Stimulated activated CD8-positive, alpha-beta memory T cell treated with anti-CD3 and anti-CD28 coated beads, Interleukin-15, amount 100 ng/mL, for 1 hour (primary cell): ENCODE measurements at places on chromosomes 3 and 15.

GRCh38 chr3:194381460-194381875 lies 11.9 kb upstream of the LRRC15 start:
- no peak for DNase-seq

DNA sequence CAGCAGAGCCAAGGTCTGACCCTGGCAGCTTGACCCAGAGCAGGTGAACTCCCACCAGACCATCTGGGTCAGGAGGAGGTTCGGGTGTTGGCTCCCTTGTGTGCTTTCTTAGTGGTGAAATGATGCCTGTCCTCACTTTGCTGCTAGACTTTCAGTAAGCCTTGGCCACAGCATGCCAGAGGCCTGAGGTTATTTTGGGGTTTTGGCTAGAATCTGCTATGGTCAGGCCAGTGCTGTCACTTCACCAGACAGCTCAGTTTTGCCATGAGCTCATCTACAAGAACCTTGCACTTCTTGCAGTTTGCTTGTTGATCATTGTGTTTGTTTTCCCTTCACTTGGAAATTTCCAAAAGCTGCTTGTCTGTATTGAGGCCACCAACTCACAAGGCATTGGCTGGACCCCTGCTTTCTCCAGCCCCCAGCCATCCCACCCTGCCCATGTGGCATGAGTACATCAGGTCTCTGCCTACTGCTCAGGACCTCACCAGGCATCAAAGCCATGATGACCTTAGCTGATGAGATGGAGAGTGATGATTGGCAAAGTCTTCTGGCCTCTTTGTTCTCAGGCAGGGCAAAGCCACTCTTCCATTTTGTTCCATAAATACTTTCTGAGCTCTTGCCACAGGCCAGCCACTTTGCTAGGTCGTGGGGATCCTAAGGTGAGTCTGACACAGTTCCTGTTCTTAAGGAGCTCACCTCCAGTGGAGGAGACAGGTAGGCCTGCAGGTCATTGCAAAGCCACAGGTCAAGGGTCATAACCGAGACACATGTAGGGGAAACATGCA lies 122.6 kb downstream of the ARNT2 start:
- no peak for DNase-seq

DNA sequence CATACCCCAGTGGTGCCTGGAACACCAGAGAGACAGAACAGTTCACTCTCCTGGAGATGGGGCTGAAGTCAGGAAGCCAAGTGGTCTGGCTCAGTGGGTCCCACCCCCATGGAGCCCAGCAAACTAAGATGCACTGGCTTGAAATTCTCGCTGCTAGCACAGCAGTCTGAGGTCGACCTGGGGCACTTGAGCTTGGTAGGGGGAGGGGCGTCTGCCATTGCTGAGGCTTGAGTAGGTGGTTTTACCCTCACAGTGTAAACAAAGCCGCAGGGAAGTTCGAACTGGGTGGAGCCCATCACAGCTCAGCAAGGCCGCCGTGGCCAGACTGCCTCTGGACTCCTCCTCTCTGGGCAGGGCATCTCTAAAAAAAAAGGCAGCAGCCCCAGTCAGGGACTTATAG lies 272.0 kb downstream of the KLF13 start:
- no peak for DNase-seq

DNA sequence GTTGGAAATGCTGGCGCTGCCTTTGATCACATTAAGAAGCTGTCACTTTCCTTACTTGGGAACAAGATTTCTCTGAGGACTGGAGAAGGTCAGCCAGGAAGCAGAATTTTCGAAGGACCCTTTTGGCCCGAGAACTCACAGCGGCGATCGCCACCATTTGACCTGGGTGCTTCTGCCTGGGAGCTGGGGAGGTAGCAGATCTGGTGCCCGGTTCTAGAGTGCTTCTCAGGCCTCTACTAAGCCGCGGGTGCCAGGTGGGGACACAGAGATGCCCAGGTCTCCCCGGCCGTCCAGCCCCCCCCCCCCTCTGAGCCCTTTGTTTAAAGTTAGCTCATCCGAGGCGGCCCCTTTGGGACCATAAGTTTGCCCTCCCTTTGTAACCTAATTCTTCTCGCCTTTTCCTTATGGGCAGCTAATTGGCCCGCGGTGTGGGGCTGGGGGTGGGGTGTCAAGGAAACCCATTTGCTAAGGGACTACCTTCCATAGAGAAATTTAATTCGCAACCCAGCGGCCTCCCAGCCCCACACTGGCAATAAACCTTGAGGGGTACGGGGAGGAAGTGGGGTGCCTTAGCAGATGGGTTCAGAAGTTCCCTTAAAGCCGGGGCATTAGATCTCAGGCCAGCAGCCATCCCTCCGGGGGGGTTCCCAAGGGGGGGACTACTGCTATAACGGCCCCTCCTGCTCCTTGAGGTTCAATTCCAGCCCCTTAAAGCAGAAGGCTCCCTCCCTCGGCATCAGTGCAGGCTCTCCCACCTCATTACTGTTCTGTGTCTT lies 1.9 kb downstream of the GATA2 start:
- no peak for DNase-seq

DNA sequence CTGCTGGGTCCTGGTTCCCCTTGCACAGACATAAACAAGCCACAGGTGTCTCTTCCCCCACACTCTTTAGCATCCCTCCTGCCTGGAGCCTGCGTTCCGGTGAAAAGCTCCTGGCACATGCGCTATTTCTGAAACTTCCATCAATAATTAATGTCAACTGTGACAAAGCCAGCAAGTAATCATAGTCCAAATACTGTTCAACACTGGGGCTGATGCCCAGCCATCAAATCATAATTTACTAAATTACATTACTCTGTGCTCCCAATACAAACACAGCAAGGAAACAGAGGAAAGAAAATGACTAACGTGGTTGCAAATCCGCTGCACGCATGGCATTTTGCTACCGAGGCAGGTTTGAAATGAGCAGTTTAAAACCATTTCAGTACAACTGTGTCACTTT lies 294.7 kb downstream of the ERC2 start:
- no peak for DNase-seq

GRCh38 chr3:120258009-120258408 lies 27.0 kb downstream of the GPR156 start:
- no peak for DNase-seq
